Left cardiac atrium (tissue), 4 donors: ENCODE measurements at places on chromosomes 6 and 20. TPM values are rescaled to one million over a fixed set of nuclear protein-coding genes. Genes with fewer than 3 reads are reported as not detected.

SNAP25 gene
- total RNA-seq: 2.8 TPM

ANKRD66 gene
- not detected for total RNA-seq

FAM83C gene
- not detected for total RNA-seq

SLC22A7 gene
- total RNA-seq: not detected

ZKSCAN8 gene
- 15.8 TPM for total RNA-seq

DNA sequence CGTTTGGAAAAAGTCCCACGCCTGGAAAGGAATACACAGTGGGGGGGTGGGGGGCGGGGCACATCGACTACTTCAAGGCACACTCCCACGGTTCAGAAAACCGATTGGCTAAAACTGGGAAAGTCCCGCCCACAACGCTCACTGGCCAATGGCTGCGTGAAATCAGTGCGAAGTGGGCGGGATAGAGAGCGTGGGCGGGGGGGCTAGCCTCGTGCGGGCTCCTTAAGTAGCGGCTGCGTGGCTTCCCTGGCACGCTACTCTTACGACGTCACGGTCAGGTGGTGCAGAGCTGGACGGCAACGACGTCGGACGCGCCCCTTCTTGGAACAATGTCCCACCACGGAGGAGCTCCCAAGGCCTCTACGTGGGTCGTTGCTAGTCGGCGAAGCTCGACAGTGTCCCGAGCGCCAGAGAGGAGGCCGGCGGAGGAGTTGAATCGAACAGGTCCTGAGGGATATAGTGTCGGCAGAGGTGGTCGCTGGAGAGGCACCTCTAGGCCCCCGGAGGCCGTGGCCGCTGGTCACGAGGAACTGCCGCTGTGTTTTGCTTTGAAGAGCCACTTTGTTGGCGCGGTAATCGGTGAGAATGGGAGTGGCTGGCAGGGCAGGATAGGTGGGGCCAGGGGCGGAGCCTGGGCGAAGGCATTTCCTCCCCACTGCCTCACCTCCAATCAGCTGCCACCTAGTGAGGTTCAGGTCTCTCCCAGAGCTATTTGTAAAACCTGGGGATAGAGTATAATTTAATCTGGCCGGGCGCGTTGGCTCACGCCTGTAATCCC, at the start of gene DDX43:
DDX43 (plus strand) TSS at position 252 of the 778 bp plus-strand sequence; CDS start at position 330, 78 bp downstream.
- DNase-seq: peak; percentile 63

DNA sequence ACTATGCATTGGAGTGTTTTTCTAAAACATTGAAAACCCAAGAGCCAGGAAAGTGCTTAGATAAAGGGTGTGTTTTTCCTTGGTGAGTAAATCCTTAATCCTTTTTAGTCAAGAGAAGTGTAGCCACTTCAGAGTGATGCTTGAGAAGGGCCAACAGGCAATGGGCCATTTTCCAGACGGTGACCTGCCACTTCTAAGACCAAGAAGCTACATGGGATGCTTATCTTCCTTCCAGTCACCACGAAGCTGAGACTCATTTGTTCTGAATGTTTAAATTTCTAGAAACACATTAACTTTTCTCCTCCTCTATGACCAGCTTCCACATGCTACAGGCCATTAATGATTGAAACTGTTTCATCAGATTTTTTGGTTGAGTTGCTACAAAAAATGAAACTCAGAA, 34.4 kb upstream of the NHSL1 start:
- no peak for DNase-seq

- DNase-seq: no peak
Observed at GRCh38 chr20:63711085-63711645, 3.3 kb downstream of the ZGPAT start.

DNA sequence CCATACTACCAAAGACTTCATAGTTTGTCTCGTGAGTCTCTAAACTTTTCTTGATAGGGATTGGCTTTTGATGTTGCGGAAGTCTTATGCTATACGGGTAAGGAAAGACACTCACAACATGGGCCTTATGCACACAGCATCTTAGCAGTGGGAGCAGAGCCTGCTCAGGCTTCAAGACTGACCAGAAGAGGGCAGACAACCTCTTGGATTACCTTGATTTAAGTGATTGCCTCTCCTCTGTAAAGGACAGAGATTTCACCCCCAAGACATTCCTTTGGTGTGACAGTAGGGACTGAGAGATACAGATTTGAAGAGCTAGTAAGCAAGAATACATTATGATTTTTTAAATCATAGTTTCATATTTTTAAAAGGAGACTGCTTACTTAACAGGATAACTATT, 71.0 kb upstream of the SAMD3 start:
- DNase-seq: no peak

DNA sequence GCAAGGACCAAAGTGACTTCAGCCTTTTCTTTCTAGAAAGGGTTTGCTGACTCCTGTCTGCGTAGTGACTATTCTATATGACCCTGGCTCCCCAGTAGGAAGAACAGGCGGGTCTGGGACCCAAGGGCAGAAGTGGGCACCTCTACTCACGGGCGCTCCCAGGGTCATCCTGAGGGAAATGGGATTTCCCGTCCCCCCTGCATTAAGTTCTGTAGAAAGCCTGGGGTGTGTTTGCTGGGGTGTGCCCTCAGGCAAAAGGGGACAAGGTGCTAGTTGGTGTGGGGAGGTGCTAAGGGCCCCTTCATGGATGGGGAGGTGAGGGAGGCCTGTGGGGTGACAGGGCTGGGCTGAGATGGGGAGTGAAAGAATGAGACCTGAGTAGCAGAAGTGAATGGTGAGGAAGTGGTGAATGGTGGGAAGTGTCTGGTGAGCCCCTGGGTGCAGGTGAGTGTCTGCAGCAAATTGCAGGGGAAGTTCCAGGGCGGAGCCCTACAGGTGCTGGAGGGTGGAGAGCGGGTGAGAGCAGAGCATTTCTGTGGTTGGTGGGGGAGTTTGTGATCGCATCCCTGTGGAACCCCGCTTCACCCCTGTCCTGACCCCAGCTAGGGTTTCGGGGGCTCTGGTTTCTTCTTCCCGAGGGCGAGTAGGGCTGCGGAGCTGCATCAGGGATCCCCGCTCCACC, 21.1 kb downstream of the RAET1L start:
- DNase-seq: no peak

- DNase-seq: no peak
Observed at GRCh38 chr6:6505111-6505510, 83.4 kb upstream of the LY86 start.

- DNase-seq: peak; percentile 61
Observed at GRCh38 chr20:24118441-24119175, 130.0 kb upstream of the GGTLC1 start.

DNA sequence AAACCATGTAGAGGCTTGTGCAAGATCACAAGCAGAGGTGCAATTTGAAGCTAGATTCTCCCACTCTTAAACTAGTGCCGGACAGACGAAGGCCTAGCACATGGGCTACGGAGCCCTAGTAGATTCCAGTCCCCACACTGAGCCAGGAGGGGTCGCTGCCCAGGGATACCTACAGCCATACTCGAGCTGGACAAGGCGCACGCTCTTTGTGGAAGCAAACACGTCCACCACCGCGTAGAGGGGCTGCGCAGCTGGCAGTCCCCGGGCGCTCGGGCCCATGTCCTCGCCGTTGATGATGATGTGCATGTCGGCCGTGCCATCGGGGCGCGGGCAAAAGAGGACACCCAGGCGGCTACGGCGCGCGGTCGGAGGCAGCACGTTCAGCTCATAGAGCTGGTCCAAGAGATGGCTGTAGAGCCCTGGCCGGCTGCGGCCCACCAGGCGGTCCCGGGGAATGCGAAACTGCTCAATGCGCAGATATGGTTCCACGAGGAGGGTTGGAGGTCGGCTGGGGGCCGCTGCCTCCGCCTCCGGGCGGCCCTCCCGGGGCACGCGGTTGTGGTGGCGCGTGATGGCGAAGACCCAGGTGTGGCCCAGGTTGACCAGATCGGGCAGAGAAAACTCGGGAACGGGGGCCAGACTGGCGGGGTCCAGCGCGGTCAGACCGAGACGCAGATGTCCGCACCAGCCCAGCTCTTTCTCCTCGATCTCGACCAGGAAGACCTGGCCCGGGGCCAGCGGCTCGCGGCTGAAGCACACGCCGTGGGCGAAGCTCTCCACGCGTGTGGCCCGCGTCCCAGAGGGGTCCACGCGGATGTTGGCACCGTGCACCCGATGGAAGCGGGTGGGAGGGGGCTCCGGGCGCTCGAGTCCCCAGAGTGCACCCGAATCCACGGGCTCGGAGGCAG, 677 bp downstream of the NEURL2 start:
- peak; percentile 90 for DNase-seq

- no peak for DNase-seq
Observed at GRCh38 chr6:141264101-141264500, 868.6 kb upstream of the GJE1 start.

DNA sequence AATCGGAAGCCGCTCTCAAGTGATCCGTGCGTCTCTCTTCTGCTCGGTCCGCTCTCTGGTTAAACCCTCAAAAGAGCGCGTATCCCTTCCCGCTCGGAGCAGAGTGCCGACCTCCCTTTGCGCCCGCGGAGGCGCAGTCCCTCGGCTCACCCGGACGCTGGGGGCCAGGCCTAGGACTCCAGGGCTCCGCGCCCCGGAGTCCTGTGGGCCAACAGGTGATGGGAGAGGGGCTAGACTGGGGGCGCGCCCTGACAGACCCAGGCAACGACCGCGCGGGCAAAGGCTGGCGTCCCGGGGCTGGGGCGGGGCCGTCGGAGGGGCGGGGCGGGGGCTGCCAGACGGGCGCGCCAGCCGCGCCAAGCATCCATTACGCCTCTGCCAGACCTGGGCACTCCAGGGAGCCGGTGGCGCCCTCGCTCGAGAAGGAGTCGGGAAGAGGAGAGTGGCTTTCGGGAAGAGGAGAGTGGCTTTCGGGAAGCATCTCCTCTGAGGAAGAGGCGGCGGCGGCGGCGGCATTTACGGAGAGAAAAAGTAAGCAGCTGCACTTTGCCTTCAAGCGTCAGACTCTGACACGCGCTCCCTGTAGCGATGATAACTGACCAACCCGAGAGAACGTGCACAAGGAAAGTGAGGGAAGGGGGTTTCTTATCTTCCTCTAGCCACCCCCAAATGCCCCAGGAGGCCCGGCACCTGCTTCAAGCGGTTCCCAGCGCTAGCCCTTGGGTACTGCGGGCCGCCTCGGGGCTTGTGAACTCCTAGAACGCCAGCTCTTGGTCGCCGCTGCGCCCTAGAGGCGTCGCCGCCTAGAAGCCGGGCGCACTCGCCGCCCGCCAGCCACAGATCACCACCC, 2.6 kb downstream of the EPHA7 start:
- DNase-seq: peak; percentile 41

DNA sequence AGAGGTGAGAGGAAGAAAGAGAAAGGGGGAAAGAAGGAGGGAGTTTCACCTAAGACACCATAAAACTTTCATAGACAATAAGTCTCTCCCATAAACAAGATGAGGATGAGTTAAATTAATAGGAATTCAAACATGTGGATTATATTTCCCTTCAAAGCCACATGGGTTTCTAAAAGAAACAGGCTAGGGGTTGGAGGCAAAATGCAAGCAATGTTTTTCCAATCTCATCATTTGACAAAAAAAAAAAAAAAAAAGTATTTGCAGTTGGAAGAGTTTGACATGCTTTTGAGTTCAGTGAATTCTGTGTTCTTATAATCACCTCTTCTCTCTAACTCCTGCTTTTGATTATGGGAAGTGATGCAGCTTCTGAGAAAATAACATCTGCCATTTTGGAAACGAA, 286.5 kb upstream of the PRND start:
- no peak for DNase-seq

DNA sequence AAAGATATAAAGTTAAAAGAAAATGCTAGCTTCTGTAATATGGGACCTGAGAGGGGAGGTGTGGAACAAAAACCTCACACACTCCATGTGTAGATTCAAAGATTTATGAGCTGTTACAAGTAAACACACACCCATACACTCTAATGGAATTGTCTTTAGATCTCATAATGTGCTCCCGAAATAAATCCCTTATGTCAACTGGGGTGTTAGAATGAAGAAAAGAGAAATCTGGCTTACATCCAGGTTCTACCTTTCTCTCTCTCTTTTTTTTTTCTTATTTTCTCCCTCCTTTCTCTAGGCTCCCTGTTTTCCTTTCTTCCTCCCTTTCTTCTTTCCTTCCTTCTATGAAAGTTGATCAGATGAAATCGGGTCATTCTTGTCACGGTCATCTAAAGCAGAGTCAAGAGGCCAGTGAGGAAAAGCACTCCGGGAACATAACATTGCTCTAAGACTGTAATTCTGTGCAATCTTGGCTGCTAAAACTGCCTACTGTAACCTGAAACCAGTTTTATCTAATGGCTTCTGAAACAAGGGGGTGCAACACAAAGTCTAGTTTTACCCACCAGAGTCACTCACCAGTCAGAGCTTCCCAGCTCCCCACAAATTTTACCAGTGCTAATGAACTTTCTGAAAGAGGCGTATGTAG, 68.3 kb upstream of the BTBD3 start:
- DNase-seq: no peak

DNA sequence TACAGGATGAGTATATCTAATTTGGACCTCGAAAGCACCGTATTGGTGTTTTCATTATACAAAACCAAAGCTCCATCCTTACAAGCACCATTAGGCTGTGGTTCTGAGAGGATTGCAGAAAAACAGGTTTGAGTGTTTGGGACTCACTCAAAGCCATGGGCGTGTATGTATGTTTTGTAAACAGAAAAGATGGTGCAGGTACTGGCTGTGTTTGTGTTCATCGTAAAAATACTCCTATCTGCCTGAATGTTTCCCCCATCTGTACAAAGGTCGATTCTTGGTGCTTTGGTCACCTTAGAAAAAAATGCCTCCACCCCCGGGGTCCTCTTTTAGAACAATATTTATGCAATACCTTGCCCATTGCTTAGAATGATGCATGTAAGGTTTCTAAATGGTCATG, 286.6 kb downstream of the TSHZ2 start:
- DNase-seq: no peak

DNA sequence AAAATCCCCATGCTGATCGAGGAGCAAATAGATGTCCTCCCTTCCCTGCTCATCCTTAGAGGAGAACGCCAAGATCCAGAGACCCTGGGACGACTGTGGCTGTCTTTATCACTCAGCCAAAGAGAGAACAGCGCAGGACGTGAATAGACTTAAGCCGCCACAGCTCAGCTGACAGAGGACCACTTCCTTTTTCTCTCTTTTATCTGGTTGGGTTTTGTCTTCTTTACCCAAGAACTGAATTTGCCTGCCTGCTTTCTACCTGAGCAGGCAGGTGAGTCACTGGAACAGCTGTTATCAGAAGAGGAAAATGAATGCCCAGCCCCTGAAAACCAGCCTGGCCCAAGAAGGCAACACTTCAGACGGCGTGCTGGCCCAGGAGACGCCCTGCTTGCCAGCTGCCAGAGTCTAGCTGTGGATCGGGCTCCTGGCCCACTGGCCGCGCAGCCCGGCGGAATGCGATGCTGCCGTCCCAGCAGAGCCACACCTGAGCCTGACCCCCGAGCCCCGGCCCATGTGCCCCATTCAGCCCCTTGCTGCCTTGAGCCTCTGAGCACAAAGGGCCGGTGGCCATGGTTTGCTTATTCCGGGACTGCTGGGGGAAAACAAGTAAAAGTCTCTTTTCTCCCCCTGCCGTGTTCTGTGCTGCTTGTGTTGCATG, 82.1 kb downstream of the TCP11 start:
- DNase-seq: no peak

DNA sequence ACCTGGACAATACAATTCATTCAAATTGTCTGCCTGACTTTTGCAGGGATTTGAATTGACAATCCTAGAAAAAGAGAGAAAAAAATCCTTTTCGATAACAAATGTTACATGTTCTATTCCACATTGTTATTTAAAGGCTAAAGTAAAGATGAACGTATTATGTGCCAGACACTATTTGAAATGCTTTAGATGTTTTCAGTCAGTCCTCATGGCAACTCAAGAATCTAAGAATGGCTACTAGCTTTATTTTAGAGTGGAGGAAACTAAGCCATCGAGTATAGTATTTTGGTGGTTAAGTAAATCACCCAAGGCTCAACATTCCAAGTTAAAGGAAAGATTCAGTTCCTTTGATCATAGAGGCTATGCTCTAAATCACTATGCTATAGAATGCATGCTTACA, 558.6 kb upstream of the MAN1A1 start:
- DNase-seq: no peak
